HFF-Myc (cell line): ENCODE measurements at places on chromosomes 11 and 22.

- no peak for DNase-seq
These were observed 28.2 kb downstream of the ZBED4 start for GRCh38 chr22:49881856-49882255.

DNA sequence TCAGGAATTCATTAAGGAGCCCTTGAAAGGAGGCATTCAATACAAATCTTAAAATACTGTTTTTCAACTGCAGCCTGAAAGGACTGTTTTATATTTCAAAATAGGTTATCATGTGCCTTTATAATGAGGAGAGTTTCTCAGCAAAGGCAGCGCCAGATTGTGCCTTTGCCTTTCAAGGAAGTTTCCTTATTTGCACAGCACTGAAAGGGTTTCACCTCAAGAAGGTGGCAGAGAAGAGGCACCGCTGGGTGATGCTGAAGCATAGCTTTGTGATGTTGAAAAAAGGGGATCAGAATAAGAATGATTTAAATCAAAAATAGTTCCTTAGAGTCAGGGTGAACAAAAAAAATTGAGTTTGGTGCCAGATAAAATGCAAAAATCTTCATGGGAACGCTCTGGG is 601.0 kb upstream of the KIRREL3 start:
- no peak for DNase-seq

DNA sequence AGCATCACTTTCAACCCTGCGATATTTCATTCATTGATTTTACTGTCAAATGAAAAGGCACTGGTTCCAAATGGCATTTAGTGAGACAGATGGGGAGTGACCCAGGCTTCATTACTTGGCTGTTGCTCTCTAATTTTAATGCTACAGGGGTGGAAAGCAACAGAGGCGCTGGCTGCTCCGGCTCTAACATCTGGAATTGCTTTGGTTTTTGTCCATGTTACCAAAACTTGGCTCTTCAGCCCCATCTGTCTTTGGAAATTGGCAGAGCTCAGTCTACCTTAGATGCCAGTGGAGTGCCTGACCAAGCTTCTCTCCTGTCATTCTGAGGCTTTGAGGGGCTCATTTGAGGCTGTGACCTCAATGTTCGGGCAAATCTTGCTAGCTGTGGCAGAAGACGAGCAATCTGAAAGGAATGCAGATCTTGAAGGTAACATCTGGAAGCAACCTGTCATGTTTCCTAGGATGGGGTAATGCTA is 409.5 kb upstream of the SYN3 start:
- DNase-seq, result peak; percentile 14

DNA sequence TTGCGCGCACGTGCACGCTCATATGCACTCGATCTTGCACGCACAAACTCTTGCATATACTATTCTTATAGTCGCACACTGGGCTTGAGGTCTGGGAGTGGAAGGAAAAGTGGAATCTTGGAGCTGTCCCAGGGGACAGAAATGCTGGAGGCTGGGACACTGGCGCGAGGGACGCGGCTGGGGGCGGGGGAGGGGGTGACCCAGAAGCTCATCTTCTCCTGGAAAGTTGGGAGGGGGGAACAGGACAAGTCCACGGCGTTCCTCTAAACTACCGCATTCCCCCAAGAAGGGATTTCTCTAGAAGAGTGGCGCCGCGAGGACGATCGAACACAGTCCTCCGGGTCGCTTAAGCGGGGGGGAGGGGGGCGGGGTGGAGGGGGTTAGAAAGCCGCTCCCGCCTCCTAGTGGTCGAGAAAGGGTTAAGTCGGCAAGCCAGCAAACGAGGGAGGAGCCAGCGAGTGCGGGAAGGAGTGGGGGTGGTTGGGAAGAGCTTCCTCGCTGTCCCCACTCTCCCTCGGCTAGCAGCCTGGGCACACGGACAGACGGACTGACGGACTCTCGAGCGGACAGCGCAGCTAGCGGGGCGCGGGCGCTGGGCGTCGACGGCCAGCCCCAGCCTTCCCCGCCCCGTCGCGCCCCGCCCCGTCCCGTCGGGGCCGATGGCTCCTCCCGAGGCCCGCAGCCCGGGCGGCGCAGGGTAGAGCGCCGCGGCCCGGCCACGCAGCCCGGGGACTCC is at the start of gene RTN4RL2:
Gene RTN4RL2 (plus strand): TSS at position 507 of the 736 bp plus-strand sequence. CDS start 338 bp downstream, outside the sequence.
- no peak for DNase-seq

DNA sequence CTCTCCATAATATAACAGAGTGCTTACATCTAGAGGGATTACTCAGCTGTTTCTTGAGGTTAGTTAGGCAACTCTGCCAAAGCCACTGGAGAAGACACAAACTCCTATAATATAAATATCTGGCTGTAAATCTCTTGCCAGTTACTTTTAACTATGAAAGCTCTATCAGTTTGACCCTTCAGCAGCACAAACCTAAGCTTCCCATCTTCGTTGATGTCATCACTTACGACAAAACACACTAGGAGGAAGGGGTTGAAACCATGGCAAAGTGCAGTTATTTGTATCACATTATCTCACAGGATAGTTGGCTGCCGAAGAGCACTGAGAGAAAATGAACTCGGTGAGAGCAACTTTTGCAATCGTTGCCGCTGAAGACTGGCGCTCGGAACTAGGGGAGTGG is 922.1 kb downstream of the OPCML start:
- DNase-seq, result no peak

DNA sequence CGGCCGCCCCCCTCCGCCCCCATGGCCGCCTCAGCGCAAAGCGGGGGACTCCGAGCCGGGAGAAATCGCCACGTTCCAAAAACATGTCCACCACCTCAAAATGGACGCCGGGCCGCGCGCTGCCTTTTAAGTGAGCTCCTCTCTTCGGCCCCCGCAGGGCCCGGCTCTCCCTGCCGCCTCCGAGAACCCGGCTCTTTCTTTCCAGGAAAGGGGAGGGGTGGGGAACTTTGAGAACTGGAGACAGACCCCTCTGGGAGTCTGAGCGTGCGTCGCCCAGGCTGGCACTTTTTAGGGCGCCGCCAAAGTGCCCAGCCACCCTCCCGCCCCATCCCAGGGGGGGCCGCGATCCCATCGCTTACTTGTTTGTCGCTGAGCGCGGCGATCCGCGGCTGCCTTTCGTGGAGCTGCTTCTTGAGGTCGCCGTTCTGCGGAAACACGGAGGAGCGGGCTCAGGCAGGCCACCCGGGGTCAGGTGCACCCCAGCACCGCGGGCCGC is 1.6 kb downstream of the PHF21B start:
- DNase-seq, result no peak

DNA sequence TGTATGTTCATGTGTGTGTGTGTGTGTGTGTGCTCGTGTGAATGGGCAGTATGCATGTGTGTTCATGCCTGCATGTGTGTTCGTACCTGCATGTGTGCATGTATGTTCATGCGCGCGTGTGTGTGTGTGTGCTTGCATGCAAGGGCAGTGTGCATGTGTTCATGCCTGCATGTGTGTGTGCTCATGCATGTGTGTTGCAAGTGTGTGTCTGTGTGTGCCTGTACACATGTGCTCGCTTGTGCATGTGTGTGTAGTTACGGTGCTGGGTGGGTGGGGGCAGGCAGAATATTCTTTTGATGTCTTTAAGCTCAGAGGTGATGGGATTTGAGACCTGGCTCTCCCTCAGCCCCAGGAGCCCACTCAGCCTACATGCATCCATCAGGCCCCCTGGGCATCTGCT is 822.1 kb downstream of the BRD1 start:
- no peak for DNase-seq

GRCh38 chr11:120326228-120326627 is 1.1 kb downstream of the TLCD5 start:
- DNase-seq, result no peak

GRCh38 chr11:126109941-126110731 is 47.5 kb upstream of the CDON start:
- DNase-seq, result no peak

DNA sequence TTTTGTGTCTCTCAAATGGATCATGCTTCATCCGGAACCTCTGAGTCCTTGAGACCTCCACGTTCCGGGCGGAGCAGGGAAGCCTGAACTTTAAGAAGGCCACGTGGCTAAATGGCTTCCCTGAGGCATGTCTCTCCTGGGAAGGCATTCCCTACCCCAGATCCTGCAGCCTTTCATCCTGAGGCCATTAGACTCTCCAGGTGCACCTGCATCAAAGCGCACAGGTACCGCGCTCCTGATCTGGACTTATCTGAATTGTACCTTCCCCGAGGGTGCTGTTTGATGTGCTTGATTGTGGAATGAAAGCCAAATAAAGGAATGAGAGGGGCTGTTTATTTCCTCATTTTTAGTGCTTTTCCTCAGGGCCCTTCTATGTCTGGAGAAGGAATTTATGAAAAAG is 22.5 kb downstream of the C22orf31 start:
- no peak for DNase-seq

GRCh38 chr11:123072332-123072761 is 10.4 kb upstream of the HSPA8 start:
- no peak for DNase-seq

DNA sequence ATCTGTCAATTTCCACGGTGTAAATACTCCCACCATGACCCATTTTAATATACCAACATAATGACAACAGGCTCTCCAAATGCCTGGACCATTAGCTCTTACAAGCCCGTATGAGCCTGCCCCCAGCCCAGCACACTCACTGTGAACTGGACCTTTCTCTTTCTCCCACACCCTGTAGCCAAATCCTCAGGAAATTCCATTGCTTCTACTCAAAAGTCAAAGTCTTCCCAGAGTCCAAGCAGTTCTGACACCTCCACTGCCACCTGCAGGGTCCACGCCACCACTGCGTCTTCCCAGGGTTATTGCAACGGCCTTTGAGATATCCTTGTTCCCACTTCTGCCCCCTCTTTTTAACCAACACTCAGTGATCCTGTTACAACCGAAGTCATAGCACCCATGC is 110.1 kb upstream of the ASPHD2 start:
- DNase-seq, result peak; percentile 7
